H9 (cell line): ENCODE measurements at places on chromosomes 7 and 10. TPM values are rescaled to one million over a fixed set of nuclear protein-coding genes. Genes with fewer than 3 reads are reported as not detected.

Gene GRM3
- 0.15 and 0.70 TPM in 2 replicates for total RNA-seq

Gene PAX4
- total RNA-seq = not detected in 2 replicates

Gene UNCX
- total RNA-seq = not detected in 2 replicates

Gene DEPP1
- 1.7 and 2.4 TPM in 2 replicates for total RNA-seq

Gene GARIN1A
- 0.50 and 0.98 TPM in 2 replicates for total RNA-seq

Gene ADO
- total RNA-seq = 30.5 and 31.6 TPM in 2 replicates

Gene FKBP6
- total RNA-seq = not detected in 2 replicates

Gene SGCE
- total RNA-seq = 30.5 and 30.8 TPM in 2 replicates

Gene FZD1
- 0.61 TPM in 2 replicates for total RNA-seq
